Spinal cord (tissue), 10 donors: ENCODE measurements at places on chromosomes 2 and 18.

- no peak for DNase-seq
These were observed 39.2 kb downstream of the EIF5B start for GRCh38 chr2:99376254-99376864.

GRCh38 chr2:55268288-55268906 is 634 bp downstream of the MTIF2 start:
- no peak for DNase-seq

DNA sequence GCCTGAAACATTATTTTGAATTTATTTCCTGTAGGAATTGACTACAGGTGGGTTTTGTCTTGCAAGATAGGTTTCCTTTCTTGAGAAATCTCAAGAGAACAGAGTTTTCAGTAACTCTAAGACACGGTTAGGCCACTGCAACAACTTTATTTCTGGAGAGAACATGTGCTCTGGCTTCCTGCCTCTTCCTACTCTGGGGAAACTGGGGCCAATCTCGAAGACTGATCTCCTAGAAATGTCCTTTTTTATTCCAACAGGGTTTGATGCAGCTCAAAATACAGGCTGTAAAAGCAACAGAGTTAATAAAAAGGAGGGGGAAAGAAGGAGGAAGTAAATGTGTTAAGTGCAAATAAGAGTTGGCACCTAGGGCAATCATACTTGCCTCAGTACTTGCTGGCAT is 4.0 kb upstream of the SLC20A1 start:
- DNase-seq: no peak

- no peak for DNase-seq
These were observed 53.2 kb downstream of the SUMO1 start for GRCh38 chr2:202185156-202185555.
